Memory B cell (primary cell): ENCODE measurements at places on chromosomes 3 and 15.

- no peak for DNase-seq
Measured at GRCh38 chr3:177089110-177089509, 108.2 kb downstream of the TBL1XR1 start.

DNA sequence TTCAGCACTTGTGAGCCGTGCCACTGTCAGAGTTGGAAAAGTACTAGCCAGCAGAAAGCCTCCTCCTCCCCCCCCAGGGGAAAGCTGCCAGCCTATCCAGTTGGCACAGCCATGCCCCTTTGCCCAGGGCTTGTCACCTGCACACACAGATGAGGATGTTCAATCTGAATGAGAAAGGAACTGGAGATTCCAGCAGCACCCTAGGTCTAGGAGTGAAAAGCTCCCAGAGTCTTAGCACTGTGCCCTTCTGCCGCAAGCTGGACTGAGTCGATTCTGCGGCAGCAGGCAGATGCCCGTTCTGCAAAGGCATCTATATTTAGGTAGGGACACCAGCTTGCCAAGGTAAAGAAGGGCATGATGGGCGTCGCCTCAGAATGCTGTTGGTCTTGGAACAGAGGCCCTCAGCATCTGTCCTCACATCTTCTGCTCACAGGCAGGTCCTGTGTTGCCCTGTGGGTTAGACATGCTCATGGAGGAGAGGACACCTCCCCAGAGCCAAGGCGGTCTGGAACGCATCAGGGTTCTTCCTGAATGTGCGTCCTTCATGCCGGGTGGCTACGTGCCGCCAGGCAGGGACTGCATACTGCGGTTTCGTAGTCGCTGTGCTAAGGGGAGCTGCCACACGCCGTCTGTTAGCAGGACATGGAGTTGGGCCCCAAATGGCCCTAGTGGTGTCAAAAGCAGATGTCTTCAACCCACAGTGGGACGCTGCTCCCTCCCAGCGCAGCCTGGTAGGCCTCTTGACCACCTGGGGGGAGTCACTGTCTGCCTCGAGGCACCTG lies 109.5 kb downstream of the VGLL4 start:
- DNase-seq: no peak

DNA sequence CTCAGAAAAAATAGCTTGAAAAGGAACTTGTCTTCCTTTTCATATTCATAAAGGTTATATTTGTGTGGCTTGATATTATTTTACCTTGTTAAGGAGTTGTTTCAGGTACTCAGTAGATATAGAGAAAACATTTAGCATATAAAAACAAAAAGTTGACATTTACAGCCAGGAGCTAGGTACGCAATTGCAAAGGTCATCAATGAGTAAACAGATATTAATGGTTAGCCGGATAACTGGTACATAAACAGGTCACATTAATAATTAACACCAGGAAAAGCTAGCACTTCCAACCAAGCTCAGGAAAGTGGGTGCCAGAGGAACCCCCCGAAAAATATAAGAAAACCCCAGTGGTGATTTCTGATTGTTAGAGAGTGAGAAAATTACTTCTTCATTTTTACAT lies 146.6 kb upstream of the NR2F2 start:
- no peak for DNase-seq

GRCh38 chr15:84785053-84785452 lies 32.1 kb upstream of the ALPK3 start:
- no peak for DNase-seq

DNA sequence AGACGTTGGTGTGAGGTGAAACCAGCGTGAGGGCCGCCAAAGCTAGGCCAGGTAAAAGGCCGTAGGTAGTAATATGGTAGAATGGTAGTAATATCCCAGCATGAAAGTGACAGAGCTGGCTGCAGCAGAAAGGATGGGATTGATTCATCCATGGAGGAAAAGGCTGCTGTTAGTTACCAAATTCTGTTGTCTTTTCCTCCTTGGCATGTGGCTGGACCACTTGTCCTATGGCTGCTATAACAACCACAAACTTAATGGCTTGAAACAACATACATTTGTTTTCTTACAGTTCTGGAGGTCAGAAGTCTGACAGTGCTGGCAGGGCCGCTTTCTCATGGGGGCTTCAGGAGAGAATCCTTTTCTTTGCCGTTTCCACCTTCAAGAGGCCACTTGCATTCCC lies 47.8 kb upstream of the CHST2 start:
- DNase-seq: no peak

- DNase-seq: no peak
Measured at GRCh38 chr3:151635905-151636304, 97.8 kb upstream of the AADACL2 start.

DNA sequence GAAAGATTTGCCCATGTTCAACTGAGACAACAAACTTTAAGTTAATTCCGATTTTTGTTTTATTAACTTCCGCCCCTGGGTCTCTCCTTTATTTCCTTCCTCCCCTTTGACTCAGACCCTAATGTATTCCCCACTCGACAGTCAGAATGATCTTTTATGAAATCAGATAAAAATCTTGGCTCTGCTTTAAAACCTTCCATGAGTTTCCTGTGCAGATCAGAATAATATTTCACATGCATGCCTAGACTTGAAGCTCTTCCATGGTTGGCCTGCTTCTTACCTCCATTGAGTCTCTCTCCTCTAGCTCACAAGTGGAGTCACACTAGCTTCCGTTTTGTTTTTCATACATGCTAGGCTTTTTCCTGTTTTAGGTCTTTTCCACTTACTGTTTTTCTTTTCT lies 116.8 kb upstream of the SPATA16 start:
- DNase-seq: no peak

DNA sequence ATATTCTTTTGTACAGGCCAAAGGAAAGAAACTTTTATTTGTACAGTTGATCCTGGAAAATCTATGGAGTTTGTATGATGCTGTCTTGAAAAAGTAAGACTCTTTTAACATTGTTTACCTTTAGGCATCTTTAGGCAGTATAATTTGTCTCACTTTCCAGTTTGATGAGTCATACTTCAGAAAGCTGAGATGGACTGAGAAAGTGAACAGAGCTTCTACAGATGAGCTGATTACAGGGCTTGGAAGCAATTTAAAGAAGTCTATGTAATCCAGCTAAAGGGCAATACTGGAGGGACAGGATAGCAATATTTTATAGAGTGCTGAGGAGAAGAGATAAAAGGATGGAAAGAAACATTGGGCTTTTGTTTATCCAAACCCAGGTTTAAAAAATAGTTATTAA lies 123.5 kb upstream of the GOLGA6L4 start:
- no peak for DNase-seq

GRCh38 chr3:174216946-174217718 lies 642.0 kb upstream of the NAALADL2 start:
- no peak for DNase-seq

DNA sequence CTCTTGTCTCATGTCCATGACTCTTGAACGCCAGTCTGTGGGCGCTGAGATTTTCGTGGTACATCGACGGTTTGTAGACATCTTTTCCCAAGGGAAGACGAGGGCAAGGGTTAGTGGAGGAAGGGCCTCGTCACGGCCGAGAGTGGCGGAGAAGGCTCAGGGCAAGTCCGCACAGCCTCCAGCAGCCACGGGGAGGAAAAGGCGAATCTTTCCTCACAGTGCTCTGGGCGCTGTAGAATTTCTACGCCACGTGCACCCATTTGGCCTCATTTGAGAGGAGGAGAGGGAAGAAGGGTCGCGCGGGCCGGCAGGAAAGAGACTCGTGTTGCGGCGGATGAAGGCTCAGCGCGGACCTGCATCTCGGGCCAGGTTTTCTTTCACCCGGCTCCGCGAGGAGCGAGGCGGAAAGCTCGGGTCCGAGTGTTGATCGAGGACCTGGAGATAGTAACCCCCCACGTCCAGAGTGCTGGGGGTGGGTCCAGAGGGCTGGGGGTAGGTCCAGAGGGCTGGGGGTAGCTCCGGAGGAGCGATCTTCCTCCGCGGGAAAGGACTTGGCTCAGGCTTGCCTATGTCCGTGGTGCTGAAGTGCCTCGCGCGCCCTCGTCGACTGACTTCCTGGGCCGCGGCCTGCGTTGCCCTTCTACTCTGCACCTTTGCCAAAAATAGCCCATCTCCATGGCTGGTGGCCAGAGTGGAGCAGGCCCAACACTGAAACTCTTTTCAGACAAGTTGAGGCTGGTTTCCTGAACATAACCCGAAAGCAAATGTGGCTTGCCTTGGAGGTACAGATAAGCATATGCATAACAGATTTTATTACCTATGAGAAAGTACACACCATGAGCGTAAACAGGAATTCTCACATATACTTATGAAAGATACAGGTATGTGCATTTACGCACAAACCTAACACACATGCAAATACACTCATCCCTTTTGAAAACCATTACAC lies 1.1 kb downstream of the SLC35G2 start:
- peak; percentile 14 for DNase-seq

DNA sequence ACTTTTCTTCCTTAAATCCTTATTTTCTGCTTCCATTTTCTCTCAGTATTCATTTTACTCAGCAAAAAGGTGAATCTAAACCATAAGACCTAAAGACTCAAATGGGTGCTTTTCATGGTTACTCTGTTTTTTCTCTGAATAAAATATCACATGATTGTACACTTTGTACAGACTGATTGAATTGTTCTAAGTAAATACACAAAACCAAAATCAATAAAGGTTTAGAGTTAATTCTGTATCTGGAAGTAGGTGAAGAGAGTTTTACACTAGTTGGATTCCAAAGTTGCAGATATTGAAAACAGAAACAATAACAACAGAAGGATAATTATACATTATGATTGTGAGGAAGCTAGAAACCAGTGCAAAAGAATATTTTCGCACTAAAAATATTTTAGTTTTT lies 546.2 kb downstream of the TUSC7 start:
- DNase-seq: no peak

- no peak for DNase-seq
Measured at GRCh38 chr3:113105093-113105449, 106.3 kb upstream of the BOC start.

- DNase-seq: no peak
Measured at GRCh38 chr3:141746962-141747361, 8.9 kb downstream of the RNF7 start.

DNA sequence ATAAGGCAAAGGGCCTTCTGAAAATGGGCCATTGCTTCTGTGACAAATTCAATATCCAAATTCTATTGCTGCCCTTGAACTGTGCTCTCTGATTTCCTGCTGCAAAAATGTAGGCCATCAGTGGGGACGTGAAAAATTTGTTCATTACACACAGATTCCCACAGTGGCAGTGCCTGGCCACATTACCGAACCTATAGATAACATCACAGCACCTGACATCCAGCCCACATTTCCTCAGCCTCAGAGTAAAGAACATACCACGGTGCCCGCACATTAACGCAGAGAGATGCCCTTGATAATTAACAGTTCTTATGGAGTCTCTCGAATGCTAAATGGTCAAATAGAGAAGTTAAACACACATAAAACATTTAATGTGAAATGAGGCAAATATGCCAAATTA lies 931.6 kb upstream of the CFAP20DC start:
- DNase-seq: no peak

DNA sequence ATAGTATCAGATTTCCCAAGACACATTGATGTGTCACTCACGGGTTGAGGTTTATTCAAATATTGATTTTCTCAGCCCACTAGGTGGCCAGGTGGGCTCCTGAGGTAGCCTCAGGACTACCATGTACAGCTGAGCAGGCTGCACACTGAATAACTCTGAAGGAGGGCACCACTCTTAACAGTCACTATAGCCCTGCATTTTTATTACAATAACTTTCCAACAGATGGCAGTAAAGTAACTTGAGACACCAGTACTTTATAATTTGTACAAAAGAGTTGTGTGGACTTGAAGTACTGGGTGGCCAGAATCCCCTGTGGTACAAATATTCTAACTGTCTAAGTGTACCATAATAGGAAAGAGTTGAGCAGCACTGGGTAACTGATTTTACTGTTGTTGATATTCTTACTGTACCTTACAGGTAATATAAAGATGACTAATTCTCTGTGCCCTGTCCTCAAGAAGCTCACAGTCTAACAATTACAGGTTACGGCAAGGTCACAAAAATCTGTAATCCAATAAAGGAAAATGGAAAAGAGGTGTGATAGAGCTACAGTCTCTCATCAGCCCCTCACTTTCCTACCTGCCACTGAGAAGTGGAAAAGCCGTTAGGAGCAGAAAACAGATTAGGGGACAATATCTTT lies 76.0 kb downstream of the ETFA start:
- DNase-seq: no peak

DNA sequence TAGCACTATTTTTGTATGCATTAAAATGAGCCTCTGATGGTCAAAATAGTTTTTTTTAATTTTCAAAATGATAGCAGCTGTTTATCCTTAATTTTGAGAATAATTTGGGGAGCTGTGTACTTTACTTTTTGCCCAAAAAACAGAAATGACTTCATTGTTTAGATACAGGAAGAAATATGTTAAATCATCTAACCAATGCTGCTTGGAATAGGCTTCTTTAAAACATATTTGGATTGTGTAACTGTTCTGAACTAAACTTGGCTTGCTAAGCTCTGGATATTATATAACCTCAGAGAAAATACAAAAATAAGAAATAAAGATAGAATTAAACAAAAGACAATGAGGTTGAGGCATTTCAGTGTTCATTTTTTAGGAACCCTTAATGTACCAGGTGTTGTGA lies 119.3 kb downstream of the SERPINI1 start:
- no peak for DNase-seq

DNA sequence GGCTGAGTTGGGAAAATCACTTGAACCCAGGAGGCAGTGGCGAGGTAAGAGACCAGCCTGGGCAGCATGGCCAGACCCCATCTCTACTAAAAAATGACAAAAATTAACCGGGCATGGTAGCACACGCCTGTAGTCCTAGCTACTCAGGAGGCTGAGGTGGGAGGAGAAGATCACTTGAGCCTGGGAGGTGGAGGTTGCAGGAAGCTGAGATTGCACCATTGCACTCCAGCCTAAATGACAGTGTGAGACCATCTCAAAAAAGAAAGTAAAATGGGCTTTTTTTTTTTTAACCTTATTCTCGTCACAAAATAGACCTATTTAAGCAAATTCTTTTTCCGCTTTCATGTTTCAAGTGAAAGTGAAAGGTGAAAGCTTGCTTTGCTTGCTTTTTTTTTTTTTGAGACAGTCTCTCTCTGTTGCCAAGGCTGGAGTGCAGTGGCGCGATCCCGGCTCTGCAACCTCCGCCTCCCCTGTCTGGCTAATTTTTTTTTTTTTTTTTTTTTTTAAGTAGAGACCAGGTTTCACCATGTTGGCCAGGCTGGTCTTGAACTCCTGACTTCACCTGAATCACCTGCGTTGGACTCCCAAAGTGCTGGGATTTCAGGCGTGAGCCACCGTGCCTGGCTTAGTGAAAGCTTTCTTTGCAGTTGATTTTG lies 3.6 kb downstream of the PDIA3 start:
- DNase-seq: no peak

- DNase-seq: no peak
Measured at GRCh38 chr3:31189971-31190370, 295.5 kb upstream of the GADL1 start.

GRCh38 chr3:194757647-194758061 lies 72.0 kb downstream of the FAM43A start:
- DNase-seq: no peak

- no peak for DNase-seq
Measured at GRCh38 chr3:140448001-140448400, 229.9 kb upstream of the TRIM42 start.

GRCh38 chr3:5339967-5340535 lies 152.5 kb downstream of the EDEM1 start:
- DNase-seq: no peak
